Breast epithelium (tissue), 4 donors: ENCODE measurements at places on chromosomes 12 and 14.

DNA sequence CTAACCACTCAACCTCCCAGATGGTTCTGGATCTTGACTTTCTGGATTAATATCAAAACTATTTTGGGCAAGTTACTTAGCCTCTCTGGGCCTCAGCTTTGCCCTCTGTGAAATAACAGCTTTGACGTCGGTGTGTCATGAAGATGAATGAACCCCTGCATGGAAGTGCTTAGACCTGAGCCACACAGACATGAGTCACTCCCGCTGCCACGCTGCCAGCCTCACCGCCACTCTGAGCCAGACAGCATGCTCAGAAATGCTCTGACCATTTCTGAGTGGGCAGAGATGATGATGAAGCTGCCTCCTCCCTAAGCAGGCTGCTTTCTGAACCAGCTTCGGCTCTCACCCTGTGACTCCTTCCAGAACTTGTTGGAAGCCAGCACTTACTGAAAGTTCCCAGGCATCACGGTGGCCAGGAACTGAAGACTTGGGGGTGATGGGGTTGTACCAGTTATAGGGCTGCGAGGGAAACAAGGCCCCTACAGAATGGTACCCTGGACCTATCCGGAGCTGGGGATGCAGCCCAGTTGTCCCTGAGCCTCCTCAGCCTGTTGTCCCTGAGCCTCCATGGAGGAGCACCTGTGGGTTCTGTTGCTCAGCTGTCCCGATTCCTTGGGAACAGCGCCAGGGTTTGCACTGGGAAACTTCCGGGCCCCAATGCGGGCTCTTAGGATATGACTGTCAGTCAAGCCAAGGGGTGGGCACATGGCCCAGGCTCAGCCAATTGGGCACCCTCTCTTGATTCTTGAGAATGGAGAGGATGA, 2.0 kb upstream of the CCDC197 start:
- no peak for DNase-seq

DNA sequence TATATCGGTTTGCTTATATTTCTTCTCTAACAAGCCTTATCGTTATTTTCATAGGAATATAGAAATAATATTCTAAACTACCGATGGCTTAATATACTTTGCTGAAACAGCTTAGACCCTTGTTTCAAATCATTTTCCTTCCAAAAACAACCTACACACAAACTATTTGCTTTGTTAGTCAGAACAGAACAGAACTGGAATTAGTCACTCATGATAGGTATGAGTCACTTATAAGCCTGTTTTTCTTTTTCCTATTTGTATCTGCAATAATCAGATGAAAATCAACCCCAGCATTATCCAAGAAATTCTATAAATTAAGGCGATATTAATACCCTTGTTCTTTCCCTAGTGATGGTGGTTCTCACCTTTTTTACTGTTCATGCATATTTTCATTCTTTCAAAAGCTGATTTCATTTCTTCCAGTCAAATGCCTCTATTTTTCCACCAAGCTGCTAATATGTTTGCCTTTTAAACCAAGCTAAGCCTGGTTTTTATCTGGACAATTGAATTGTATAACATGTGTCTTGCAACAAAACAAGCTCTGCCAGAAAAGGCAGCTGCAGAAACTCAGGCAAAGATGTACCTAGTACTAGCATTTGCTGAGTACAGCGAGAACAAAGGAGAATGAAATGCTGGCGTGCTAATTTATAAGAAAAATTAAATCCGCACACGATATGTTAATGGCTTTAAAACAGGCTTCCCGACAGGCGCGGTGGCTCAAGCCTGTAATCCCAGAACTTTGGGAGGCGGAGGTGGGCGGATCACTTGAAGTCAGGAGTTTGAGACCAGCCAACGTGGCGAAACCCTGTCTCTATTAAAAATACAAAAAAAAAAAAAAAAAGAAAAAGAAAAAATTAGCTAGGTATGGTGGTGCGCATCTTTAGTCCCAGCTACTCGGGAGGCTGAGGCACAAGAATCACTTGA, 1418.2 kb downstream of the AACS start:
- DNase-seq: no peak

GRCh38 chr12:48572326-48572725, 2.5 kb upstream of the LALBA start:
- DNase-seq: no peak

- DNase-seq: no peak
Observed at GRCh38 chr12:101470939-101471338, 4.2 kb upstream of the SPIC start.

GRCh38 chr12:112839386-112839972, 47.9 kb downstream of the RPH3A start:
- no peak for DNase-seq
